ENCODE measurements at places on chromosomes 3 and 15.
A peak's percentile ranks its signal among the peaks of the same experiment; 100 is the strongest.

- DNase-seq, result no peak
These were observed 38.3 kb upstream of the CMTM7 start for GRCh38 chr3:32353351-32353750.

- DNase-seq, result no peak
These were observed 12.2 kb downstream of the SELENOS start for GRCh38 chr15:101264911-101265641.

DNA sequence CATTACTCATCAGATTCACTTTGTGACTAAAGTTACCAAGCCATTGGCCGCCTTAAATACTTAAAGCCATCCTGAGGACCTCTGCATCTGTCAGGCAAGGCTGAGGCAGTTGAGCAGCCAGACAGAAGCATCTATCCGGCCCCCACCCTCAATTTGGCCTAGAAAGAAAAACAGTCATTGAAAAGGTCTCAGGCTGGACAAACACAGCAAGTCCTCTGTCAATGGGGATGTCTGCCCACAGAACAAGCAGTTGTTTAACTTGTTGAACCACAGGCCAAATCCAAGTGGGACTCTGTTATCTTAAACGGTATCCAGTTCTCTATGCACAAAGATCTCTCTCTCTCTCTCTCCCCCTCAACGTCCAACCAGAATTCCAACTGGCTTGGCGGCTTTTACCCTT is 2.8 kb downstream of the ZIC4 start:
- no peak for DNase-seq

GRCh38 chr15:35624881-35625280 is 78.9 kb upstream of the DPH6 start:
- DNase-seq, result no peak

DNA sequence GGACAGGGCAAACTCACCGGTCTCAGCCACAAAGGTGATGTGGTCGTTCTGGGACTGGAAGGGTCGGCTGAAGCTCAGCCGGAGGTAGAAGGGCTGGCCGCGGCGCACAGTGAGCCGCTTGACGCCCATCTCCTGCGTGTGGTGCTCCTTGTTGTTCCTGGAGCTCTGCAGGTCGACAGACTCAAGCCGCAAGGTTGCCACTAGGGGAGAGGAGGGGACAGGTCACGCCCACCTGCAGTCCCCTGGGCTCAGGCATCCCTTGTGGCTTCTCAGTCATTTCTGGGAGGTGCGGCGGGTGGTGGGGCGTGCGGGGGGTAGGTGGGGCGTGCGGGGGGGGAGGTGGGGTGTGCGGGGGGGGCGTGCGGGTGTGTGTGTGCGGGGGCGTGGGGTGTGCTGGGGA is 26.7 kb upstream of the TGM5 start:
- DNase-seq, result no peak

GRCh38 chr3:149954812-149955211 is 15.9 kb downstream of the PFN2 start:
- no peak for DNase-seq

- DNase-seq, result no peak
These were observed 23.9 kb downstream of the CCDC13 start for GRCh38 chr3:42749025-42749752.

GRCh38 chr3:197913641-197914380 is 36.2 kb upstream of the RPL35A start:
- DNase-seq, result no peak

DNA sequence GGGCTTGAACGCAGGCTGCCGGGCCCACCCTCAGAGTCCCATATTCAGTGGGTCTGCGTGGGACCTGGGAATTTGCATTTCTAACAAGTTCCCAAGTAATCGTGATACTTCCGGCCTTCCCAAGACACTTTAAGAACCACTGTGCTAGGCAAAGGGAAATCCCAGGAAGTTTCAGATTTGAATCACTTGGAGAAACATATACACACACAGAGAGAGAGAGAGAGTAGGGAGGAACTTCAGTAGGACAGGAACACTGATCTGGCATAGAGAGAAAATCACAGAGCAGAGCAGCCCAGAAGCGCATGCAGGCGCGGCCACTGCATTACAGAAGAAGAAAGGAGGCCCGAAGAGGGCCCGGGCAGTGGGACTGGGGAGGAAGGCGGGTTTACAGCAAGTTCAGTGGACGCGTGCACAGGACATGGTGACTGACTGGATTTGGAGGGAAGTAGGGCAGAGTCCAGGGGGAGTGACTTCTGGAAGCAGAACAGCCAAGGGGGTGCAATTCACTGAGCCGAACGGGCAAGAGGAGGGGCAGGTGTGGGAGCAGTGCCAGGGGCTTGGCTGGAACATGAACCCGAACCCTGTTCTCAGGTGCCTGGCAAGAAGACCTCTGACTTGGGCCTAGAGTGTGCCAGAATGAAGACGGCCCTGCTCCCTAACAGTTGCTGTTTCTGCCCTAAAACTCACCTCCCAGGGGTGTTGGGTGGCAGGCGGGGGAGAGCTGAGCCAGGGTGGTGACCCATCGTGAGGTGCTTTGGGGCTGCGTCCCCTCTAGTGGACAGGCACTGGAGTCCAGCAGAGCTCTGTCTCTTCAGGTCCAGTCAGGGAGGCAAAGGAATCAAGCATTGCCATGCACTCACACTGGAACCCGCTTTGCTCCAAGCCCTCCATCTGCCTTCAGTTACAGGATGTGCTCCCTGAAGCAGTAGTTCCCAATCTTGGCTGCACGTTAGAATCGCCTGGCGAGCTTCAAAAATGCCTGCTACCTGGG is 101.3 kb upstream of the HES1 start:
- no peak for DNase-seq

GRCh38 chr3:23105048-23105447 is 98.1 kb upstream of the UBE2E2 start:
- no peak for DNase-seq

- DNase-seq, result no peak
These were observed 228.2 kb upstream of the TRIM42 start for GRCh38 chr3:140449413-140450256.

DNA sequence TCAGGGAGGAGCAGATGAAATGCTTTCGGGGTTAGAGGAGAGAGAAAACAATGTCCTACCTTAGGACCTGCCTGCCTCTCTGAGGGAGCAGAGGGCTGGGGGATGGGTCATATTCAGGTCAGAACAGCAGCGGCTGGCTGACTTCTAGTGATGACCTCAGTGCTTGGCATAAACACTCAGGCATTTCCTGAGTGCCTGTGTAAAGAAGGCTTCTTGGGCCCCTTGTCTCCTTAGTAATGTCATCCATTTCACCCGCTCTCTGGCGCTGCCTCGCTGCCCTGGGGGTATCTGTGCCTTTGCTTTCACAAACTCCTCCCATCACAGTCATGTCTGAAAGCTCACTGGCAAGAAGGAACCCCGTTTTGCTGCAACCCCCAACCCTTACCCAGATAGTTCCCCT is 82.9 kb upstream of the GSK3B start:
- DNase-seq, result peak; percentile 82

DNA sequence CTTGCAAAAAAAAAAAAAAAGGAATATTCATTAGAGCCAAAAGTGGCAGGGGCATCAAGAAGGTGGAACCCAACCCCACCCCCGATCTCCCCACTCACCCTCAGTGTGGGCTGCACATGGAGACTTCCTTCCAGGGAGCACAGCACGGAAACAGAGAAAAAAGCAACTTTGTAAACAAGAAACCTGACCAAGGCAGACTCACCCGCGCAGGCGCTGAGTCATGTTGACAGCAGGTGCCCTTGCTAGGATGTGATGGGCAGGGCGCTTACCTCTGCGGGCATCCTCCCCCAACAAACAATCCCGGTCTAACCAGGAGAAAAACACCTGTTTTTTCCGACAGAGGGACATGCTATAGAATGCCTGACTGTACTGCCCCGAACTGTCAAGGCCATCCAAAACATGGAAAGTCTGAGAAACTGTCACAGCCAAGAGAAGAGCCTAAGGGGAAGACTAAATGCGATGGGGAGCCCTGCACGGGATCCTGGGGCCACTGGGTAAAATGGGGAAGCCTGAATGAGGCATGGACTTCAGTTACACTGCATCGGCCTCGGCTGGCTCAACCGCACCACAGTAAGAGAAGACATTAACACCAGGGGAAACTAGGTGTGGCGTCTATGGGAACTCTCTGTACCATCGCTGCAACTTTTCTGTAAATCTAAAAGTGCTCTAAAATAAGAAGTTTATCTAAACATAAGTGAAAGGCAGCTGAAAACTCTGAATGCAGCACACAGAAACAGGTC is 66.7 kb upstream of the GATA2 start:
- no peak for DNase-seq

DNA sequence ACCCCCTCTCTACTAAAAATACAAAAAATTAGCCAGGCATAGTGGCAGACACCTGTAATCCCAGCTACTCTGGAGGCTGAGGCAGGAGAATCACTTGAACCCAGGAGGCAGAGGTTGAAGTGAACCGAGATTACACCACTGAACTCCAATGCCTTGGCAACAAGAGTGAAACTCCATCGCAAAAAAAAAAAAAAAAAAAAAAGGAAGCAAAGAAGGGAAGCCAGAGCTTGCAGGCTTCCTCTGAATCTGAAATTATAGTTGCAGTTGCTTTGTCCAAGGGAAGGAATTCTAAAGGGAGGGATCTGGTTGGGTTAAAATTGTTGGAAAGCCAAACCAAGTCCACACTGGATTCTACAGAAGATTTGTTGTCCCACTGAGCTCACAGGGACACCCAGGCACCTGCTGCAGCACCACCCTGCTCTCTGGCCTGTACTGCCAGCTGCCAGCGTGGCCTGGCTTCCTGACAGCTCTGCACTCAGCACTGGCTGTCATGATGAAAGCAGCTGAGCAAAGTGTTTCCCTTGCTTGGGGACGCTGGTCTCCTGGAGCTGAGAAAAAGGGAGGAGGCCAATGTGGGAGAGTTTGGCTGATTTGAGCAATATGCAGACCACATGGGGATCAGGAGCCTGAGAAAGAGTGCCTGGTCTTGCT is 88.8 kb upstream of the HES1 start:
- DNase-seq, result no peak

- peak; percentile 42 for DNase-seq
These were observed 170.0 kb downstream of the RAB11A start for GRCh38 chr15:66039117-66039871.

GRCh38 chr3:107970993-107971580 is 119.7 kb downstream of the CD47 start:
- DNase-seq, result no peak

DNA sequence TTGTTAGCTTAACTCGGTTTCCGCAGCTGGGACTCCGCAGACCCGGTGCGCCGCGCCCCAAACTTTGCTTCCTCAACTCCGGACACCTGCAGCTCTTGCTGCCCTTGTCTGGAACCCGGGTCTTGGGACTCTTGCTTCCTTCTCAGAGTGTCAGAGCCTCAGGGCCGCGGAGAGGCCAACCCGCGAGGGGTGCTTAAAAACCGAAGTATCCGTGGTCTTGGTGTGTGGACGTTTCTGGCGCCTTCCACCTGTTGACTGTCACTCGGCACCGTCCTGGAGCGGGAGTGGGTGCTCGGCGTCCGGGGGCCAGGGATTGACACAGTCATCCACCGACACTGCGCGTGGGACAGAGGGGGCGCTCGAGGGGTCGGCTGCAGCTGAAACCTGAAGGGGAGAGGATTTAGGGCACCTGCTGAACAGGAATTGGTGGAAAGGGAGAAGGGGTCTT is 386 bp downstream of the SQOR start:
- DNase-seq, result no peak

- DNase-seq, result no peak
These were observed 6.7 kb downstream of the ARGFX start for GRCh38 chr3:121574449-121574848.

GRCh38 chr15:44243141-44243540 is 45.4 kb upstream of the GOLM2 start:
- no peak for DNase-seq

- DNase-seq, result no peak
These were observed 363.3 kb downstream of the ULK4 start for GRCh38 chr3:41598402-41599126.

GRCh38 chr3:42289026-42289425 is 23.0 kb upstream of the CCK start:
- DNase-seq, result no peak
